ENCODE measurements at places on chromosomes 1 and 21.

DNA sequence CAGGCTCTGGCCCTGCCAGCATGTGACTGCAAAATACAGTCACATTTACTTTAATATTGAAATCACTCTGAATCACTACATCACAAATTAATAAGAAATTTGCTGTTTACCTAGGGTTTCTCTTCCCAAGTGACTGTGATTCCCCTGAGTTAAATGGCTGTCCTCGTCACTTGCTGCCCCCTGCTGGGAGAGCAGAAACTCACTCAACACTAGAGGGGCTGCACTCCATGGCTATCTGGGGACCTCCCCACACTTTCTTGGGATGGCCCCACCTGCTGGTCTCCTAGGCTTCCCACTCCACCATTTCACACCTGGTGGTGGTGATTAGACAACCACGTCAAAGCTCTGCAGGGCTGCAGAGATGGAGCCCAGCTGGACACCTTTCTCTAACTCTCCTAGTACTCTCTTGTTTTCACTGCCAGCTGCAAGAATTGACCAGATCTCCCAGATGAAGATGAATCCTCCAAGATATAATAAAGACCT lies 63.4 kb downstream of the CD2 start:
- no peak for DNase-seq

DNA sequence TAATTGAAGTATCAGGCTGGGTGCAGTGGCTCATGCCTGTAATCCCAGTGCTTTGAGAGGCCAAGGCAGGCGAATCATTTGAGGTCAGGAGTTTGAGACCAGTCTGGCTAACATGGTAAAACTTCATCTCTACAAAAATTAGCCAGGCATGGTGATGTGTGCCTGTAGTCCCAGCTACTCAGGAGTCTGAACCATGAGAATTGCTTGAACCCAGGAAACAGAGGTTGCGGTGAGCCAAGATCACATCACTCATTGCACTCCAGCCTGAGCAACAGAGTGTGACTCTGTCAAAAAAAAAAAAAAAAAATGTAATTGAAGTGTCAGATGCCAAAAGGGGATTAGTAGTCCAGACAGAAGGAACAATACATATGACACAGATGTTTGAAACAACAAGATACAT lies 56.7 kb downstream of the SLC44A5 start:
- DNase-seq, result no peak

DNA sequence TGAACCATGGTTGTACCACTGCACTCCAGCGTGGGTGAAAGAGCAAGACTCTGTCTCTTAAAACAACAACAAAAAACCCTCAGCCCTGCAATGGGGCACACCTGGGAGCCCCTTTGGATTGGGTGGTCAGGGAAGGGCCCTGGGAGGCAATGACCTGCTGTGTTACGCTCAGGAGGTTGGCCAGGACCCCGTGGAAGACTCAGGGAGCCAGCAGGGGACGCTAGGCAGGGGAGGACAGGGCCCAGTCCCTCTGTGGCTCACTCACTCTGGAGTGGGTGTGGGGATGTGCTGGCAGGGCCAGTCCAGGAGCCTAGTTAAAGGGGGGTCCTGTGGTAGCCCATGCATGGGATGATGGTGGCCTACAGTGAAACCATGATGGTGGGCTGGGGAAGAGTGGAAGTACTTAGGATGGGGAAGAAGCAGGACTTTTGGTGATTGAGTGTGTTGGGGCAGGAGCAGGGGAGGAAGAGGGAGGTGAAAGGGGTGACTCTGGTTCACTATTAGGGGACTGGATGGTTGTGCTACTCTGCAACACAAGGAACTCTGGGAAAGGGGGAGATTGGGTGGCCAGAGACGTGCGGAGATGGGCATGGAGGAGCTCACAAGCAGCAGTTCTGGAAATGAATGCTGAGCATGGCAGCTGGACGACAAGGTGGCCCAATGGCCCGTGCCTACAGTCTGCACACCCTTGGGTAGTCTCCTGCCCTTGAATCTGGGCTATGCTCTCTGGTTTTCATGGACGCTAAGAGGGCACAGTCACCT lies 56.3 kb upstream of the FAM20B start:
- DNase-seq, result no peak

GRCh38 chr1:173164686-173165085 lies 42.4 kb downstream of the TNFSF4 start:
- DNase-seq, result no peak

DNA sequence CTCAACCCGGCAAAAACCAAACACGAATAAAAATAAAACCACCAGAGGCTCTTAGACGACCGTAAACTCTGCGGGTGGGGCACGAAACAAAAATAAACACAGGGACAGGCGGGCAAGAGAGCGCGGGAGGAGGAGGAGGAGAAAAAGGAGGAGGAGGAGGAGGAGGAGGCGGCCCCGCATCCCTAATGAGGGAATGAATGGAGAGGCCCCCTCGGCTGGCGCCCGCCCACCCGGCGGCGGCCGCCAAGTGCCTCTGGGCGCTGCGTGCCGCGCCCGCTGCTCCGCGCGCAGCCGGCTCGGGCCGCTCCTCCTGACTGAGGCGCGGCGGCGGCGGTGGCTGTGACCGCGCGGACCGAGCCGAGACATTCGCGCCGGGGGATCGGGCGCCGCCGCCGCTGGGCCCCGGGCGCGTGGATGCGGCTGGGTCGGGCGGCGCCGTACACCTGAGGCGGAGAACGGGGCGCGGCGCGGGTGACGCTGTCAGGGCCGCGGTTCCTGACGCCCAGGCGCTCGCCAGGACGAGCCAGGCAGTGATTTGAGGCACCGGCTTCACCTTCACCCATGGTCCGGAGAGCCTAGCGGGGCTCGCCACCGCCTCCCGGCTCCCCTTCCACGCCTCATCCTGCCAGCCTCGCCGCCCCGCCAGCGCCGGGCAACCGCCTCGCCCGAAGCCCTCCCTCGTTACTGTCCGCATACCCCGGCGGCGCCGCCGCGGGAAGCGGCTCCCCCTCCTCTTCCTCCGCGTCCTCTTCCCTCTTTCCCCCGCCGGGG lies at the start of gene MARK1:
MARK1 (plus strand) TSS at position 229 of the 771 bp plus-strand sequence. CDS start 687 bp downstream, outside the sequence.
- peak; percentile 62 for DNase-seq

- DNase-seq, result peak; percentile 50
Observed at GRCh38 chr21:35204850-35205541, 155.9 kb upstream of the RUNX1 start.

DNA sequence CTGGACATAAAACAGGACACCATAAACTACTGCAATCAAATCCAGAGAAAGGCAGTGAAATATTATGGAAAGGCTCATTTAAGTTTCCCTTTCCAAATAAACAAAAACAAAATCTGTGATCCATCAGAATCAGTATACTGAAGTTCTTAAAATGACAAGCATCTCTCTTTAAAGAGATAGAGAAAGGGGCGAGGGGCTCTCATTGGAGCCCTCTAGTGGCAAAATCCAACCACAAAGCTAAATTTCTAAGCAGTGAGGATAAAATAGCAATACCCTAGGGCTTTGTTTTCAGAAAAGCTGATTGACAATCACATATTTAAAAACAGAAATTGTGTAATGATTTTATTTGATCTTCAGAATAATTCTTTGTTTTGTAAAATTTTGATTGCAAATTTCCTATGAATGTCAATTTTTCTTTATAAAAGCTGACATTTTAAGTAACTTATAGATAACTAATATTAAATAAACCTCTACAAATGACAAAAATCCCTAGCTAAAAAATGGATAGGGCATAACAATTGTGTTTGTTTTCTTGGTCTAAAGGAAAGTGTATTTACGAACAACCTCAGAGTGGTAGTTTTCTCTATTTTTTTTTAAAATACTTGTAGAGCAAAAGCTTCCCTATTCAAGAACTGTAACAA lies 138.2 kb downstream of the COL24A1 start:
- no peak for DNase-seq

- DNase-seq, result no peak
Observed at GRCh38 chr1:112325504-112325903, 70.5 kb upstream of the CTTNBP2NL start.

Measured in putamen (tissue), 1 donor.